Cardiac muscle cell (in vitro differentiated cells and primary cell): ENCODE measurements at places on chromosomes 12 and 14.

DNA sequence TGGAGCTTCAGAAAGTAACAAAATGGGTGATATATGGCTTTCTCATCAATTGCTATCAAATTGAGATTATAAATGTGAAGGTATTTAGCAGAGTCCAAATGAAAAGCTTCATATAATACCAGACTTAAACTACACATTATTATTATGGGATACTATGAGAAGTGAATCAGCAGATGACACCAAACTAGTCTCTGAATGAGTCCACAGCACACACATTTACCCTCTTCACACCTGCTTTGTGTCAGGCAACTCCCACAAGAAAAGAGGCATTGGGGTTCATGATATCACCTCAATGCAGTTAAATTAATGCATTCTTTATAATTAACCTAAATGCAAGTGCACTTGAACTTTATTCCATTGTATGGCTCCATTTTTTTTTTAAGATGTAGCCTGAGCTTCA is 330.5 kb downstream of the BCL11B start:
- H3K36me3 ChIP-seq: no peaks in the 10 kb centered on the region
- no peak for DNase-seq
- H3K4me3 ChIP-seq: no peak overlapping the region
- no peaks in the 10 kb centered on the region for H3K27me3 ChIP-seq

- H3K27ac ChIP-seq: no peak overlapping the region
- H3K27me3 ChIP-seq: no peaks in the 10 kb centered on the region
- no peaks in the 10 kb centered on the region for H3K4me1 ChIP-seq
- H3K36me3 ChIP-seq: no peaks in the 10 kb centered on the region
Observed at GRCh38 chr12:50309950-50310349, 26.6 kb upstream of the LIMA1 start.

GRCh38 chr12:106301241-106301610 is 1.3 kb upstream of the TCP11L2 start:
- H3K4me3 ChIP-seq: no peak overlapping the region
- peaks cover 22% of the 10 kb centered on the region for H3K4me1 ChIP-seq
- DNase-seq: no peak
- H3K27ac ChIP-seq: peak overlapping the region; percentile 69

DNA sequence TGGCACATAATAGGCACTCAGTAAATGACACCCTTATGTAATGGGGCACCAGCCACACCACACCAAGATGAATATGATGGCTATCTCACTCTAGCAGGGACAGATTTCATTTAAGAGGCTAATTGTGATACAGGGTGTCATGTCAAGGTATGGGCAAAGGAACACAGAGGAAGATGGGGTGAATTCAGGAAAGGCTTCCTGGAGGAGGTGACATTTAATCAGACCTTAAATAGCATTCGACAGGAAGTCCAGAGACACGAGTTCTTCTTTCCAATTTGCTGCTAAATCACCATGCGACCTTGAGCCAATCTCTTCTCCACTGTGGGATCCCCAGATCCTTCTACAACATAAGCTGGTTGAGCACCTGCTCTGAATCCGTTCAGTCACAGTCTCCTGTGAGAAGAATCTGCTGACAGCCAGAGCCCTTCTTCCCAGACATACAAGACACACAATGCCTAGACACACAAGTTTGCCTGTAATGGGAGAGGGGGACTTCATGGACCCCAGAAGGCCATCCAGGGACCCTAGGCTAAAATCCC is 1.5 kb upstream of the DTX1 start:
- H3K4me3 ChIP-seq: no peak overlapping the region
- DNase-seq: no peak
- H3K36me3 ChIP-seq: no peaks in the 10 kb centered on the region
- no peaks in the 10 kb centered on the region for H3K4me1 ChIP-seq

GRCh38 chr12:116442946-116443345 is 116.2 kb upstream of the MAP1LC3B2 start:
- no peak overlapping the region for H3K4me3 ChIP-seq
- no peaks in the 10 kb centered on the region for H3K36me3 ChIP-seq
- no peak overlapping the region for H3K27ac ChIP-seq
- no peak for DNase-seq

DNA sequence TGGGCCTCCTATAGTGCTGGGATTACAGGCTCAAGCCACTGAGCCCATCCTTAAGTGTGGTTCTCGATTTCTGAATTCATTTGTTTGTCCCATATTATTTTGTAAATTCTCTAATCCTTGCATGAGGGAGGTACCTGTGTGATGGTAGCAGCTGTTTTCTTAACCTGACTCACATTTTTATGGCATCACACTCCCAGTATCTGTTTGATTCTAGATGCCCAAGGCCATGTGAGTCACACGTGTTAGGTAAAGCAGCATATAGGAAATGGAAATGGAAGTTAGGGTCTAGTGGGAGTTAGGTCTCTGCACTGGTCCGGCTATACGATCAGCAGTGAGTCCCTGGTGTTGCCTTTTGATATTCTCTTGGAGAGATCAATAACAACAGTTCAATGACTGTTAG is 198.1 kb downstream of the ERC1 start:
- H3K36me3 ChIP-seq: no peaks in the 10 kb centered on the region
- H3K27ac ChIP-seq: no peak overlapping the region
- no peak overlapping the region for H3K4me3 ChIP-seq
- peaks cover 67% of the 10 kb centered on the region for H3K4me1 ChIP-seq

- peak overlapping the region; percentile 50 for H3K4me3 ChIP-seq
- DNase-seq: peak; percentile 42
- H3K36me3 ChIP-seq: no peaks in the 10 kb centered on the region
- peaks cover 98% of the 10 kb centered on the region for H3K27me3 ChIP-seq
- no peaks in the 10 kb centered on the region for H3K4me1 ChIP-seq
Observed at GRCh38 chr12:95790917-95791849, 619 bp upstream of the NTN4 start.

- H3K27me3 ChIP-seq: peaks cover 4% of the 10 kb centered on the region
- H3K27ac ChIP-seq: no peak overlapping the region
- H3K4me3 ChIP-seq: no peak overlapping the region
- no peaks in the 10 kb centered on the region for H3K36me3 ChIP-seq
- H3K4me1 ChIP-seq: peaks cover 24% of the 10 kb centered on the region
- DNase-seq: no peak
Observed at GRCh38 chr12:52699960-52700359, 3.4 kb downstream of the KRT77 start.

DNA sequence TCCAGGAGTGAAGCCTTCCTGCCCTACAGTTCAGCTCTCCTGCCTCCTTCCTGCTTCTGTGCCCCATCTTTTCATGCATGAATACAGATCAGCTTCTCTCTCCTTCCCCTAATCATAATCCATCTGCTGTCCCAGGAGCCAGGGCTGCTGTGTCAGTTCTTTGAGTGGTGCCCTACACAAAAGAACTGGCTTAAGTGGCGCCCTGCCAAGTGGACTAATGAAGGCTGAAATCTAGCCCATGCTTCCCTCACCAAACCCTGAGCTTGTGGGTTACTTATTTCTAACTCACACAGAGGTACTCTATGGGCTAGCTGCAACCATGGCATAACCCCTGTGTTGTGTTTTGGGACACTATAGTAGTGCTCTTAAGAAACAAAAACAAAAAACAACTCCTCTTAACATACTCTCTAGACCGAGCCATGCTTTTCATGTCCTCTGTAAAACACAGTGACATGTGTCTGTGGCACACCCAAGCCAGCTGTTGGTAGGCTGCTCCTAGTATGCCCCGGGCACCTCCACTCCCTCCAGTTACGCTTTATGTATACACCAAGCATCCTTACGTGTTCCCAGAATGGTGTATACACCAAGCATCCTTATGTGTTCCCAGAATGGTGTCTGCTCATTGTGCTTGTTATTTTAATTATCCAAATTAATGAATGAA is 19.3 kb upstream of the ETV6 start:
- no peaks in the 10 kb centered on the region for H3K36me3 ChIP-seq
- no peak overlapping the region for H3K4me3 ChIP-seq
- H3K27me3 ChIP-seq: no peaks in the 10 kb centered on the region
- no peaks in the 10 kb centered on the region for H3K4me1 ChIP-seq
- H3K27ac ChIP-seq: no peak overlapping the region

DNA sequence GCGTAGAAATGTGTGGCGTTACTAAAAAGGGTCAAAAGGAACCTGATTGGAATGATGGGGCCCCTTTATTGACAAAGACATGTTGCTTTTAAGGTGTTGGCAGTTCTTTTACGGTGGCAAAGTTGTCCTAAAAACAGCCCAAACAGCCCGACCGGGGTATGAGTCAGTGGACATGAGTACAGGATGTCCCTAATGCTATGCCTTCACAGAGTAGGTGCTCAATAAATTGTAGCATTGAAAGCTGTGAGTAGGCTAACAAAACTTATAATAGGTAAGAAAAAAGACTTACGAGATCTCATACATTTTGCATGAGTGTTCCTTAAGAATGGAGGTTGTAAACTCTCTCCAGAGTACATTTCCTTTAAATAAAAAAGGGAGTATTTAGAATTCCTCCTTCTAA is 2.6 kb downstream of the ELK3 start:
- DNase-seq: no peak
- H3K36me3 ChIP-seq: no peaks in the 10 kb centered on the region
- no peak overlapping the region for H3K4me3 ChIP-seq
- no peaks in the 10 kb centered on the region for H3K27me3 ChIP-seq

- no peaks in the 10 kb centered on the region for H3K36me3 ChIP-seq
- H3K4me3 ChIP-seq: no peak overlapping the region
- no peak for DNase-seq
- peaks cover 56% of the 10 kb centered on the region for H3K27me3 ChIP-seq
Observed at GRCh38 chr12:128968668-128969067, 115.4 kb downstream of the GLT1D1 start.

- no peak for DNase-seq
- H3K27me3 ChIP-seq: no peaks in the 10 kb centered on the region
- no peak overlapping the region for H3K4me3 ChIP-seq
- no peaks in the 10 kb centered on the region for H3K36me3 ChIP-seq
Observed at GRCh38 chr12:1575408-1576401, 18.7 kb downstream of the FBXL14 start.

DNA sequence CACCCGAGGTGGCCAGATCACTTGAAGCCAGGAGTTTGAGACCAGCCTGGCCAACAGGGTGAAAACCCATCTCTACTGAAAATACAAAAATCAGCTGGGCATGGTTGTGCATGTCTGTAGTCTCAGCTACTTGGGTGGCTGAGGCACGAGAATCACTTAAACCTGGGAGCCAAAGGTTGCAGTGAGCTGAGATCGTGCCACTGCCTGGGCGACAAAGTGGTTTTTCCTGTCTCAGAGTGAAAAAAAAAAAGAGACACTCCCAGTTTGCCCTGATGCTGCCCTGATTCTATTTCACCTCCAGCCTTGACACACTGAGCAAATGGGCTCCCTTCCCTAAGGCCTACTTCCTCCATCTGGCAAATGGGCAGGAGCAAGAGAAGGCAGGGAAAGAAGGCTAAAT is 28.5 kb upstream of the PLEK2 start:
- no peak overlapping the region for H3K27ac ChIP-seq
- no peak overlapping the region for H3K4me3 ChIP-seq
- DNase-seq: no peak
- no peaks in the 10 kb centered on the region for H3K36me3 ChIP-seq

DNA sequence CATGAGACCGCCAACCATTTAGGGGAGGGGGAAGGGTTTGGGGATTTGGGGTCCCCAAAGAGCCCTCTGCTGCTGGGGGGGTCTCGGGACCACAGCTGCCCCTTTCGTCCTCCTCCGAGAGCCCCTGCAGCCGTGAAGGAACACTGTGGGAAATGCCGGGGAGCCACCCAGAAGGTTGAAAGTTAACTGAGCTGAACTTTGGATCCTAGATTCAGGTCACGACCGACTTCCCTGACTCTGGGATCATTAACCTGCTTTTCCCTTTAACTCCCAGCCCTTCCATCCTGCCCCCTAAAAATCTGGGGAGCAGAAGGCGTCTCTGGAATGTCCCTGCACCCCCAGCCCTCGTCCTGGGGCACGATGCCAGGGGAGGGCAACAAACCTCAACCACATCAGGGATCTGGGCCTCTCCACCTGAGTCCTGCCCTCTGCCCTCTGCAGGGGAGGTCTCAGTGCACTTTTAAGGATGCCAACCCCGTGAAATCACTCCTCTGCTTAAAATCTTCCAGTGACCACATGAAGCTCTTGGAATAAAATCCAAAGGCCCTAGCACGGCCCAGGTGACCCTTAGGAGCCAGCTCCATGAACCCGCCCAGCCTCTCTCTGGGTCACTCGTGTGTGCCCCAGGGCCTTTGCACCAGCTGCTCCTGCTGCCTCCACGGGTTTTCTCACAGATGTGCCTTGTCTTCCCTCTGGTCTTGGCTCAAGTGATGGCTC is 95.0 kb downstream of the RFLNA start:
- H3K36me3 ChIP-seq: peaks cover 14% of the 10 kb centered on the region
- peaks cover 11% of the 10 kb centered on the region for H3K4me1 ChIP-seq
- H3K27ac ChIP-seq: no peak overlapping the region
- no peaks in the 10 kb centered on the region for H3K27me3 ChIP-seq
- no peak overlapping the region for H3K4me3 ChIP-seq

GRCh38 chr14:21162081-21162480 is 6.2 kb upstream of the OR5AU1 start:
- DNase-seq: no peak
- H3K27me3 ChIP-seq: no peaks in the 10 kb centered on the region
- no peaks in the 10 kb centered on the region for H3K36me3 ChIP-seq
- H3K4me1 ChIP-seq: no peaks in the 10 kb centered on the region
- H3K4me3 ChIP-seq: no peak overlapping the region

DNA sequence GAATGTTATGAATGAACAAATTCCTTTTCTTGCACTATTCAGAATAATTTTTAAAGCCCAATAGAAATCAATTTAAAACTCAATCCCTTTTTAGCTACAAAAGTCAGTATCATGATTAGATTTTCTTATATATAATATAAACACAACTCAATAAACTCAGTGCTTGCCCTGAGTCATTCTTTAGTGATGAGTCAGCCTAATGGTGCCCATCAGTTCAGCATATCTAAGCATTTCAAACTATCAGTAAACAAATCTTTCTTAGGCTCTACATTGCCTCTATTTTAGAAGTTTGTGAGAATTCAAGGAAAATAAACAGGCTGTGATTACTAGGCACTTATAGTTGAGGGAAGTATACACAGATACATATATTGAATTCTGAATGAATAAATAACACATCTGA is 179.6 kb downstream of the NELL2 start:
- no peaks in the 10 kb centered on the region for H3K36me3 ChIP-seq
- DNase-seq: no peak
- no peak overlapping the region for H3K27ac ChIP-seq
- no peak overlapping the region for H3K4me3 ChIP-seq

GRCh38 chr12:59699421-59700152 is 103.8 kb downstream of the SLC16A7 start:
- no peaks in the 10 kb centered on the region for H3K27me3 ChIP-seq
- H3K4me1 ChIP-seq: no peaks in the 10 kb centered on the region
- DNase-seq: peak; percentile 89
- H3K4me3 ChIP-seq: no peak overlapping the region
- H3K27ac ChIP-seq: no peak overlapping the region
- H3K36me3 ChIP-seq: no peaks in the 10 kb centered on the region

GRCh38 chr14:30349520-30349919 is 209.4 kb upstream of the G2E3 start:
- no peaks in the 10 kb centered on the region for H3K27me3 ChIP-seq
- no peak overlapping the region for H3K27ac ChIP-seq
- H3K4me1 ChIP-seq: peaks cover 2% of the 10 kb centered on the region
- H3K36me3 ChIP-seq: no peaks in the 10 kb centered on the region
